ENCODE measurements at places on chromosomes 7 and 10.

DNA sequence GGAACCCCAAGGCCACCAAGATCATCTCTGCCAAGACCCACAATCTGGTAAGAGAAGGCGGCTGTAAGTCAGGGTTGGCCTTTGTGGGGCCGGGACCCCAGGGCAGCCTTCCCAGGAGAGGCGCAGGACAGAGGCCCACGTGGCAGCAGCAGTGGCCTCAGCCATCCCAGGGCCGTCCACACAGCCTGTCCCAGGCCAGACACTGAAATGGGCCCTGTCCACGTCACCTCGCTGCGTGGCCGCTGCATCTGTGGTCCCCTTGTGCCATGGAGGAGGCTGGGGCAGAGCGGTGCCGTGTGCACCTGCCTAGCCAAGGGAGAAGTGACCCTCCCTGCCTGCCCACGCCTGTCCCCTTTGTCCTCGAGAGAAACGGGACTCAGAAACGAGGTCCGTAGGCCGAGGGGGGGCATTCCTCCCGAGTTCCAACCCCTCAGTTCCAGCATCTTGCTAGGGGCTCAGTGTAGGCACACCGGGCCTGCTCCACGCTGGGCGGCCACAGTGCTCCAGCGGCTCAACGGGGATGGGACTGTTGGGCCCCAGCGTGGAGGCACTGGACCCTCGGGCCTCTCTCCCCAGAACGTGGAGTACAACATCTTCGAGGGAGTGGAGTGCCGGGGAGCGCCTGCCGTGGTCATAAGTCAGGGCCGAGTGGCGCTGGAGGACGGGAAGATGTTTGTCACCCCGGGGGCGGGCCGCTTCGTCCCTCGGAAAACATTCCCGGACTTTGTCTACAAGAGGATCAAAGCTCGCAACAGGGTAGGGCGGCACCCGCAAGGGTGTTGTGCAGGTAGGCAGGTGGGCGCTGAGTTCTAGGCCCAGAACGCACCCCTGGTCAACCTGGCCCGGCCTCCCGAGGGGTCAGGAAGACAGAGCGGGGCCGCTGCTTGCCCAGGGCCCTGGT, 15.6 kb downstream of the DPYSL4 start:
- no peak for DNase-seq

DNA sequence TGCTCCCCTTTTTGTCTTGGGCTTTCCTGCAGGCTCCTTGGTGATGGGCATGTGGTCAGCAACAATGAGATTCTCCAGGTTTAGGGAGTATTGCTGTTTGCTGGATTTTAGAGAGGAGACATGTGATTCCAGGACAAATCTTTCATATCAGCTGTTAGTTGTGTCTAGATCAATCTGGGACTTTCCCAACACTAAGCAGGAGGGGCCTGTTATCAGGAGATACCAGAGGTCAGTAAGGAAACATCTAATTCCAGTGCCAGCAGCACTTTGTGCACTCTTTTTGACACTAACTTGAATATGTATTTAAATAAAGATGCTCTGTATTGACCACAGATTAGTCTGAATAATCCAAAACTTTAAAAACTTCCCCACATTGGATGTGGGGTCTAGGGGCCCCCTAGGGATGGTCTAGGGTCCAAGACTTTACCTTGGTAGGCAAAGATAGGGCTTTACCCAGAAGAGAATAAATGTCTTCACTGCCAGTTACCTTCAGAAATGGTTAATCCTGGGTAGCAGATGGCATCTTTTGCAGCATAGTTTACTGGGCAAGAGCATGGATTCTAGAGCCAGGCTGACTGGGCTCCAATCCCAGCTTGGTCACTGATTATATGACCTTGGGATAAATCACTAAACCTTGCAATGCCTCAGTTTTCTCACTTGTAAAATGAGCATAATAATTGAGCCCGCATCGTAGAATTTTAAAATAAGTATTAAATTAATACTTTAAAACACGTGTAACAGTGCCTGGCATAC, 6.4 kb upstream of the FIGNL1 start:
- DNase-seq, result no peak

- no peak for DNase-seq
Measured at GRCh38 chr7:151856098-151856497, 20.8 kb downstream of the PRKAG2 start.

DNA sequence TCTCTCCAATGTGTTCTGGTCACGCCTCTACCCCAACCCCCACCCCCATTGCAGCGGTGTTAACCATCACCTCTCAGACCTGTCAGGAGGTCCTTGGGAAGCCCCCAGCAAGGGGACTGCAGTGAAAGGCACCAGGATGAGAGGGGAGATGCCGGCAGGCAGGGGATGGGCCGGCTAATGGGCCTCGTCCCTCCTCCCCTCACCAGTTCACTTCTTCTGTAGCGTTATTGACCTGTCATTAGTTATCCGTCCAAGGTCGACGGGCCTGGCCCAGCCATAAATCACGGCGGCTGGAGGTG, 18.8 kb downstream of the POLL start:
- DNase-seq, result peak; percentile 44

- no peak for DNase-seq
Measured at GRCh38 chr10:19164461-19164860, 115.9 kb downstream of the MALRD1 start.

- DNase-seq, result no peak
Measured at GRCh38 chr7:87210506-87210905, 9.0 kb downstream of the TMEM243 start.

GRCh38 chr7:18626717-18627116, 131.2 kb downstream of the HDAC9 start:
- DNase-seq, result no peak

GRCh38 chr10:22252801-22253579, 35.2 kb upstream of the EBLN1 start:
- peak; percentile 86 for DNase-seq

- DNase-seq, result no peak
Measured at GRCh38 chr7:11358637-11359036, 385.0 kb downstream of the PHF14 start.

DNA sequence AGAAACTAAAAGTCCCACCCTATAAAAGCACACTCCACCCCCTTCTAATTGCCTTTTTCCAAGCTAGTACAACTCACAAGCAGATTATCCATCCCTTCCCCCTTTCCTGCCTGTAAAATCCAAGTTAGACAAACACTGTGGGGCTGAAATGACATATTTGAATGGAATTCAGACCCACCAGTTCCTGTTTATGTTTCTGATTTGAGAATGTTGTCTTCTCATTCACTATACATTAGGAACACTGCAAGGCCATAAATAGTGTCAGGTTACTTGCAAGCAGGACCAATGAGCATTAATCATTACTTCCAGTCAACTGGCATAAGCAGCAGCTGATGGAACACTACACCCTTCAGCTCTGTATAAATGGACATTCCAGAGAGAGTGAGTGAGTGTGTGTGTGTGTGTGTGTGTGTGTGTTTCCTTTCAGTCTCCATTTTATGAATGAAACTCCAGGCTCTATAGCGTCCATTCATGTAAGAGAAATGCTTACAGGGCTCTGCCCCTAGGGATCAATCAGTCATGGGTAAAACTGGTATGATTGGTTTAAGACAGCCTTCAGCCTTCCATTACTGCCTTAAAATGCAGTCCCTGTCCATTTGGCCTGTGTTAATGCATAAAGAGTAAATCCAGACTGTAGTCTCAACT, 69.3 kb downstream of the ETV1 start:
- DNase-seq, result peak; percentile 96

- no peak for DNase-seq
Measured at GRCh38 chr10:33256458-33256857, 78.0 kb downstream of the NRP1 start.

GRCh38 chr7:116315803-116316202, 105.5 kb downstream of the TES start:
- DNase-seq, result no peak

DNA sequence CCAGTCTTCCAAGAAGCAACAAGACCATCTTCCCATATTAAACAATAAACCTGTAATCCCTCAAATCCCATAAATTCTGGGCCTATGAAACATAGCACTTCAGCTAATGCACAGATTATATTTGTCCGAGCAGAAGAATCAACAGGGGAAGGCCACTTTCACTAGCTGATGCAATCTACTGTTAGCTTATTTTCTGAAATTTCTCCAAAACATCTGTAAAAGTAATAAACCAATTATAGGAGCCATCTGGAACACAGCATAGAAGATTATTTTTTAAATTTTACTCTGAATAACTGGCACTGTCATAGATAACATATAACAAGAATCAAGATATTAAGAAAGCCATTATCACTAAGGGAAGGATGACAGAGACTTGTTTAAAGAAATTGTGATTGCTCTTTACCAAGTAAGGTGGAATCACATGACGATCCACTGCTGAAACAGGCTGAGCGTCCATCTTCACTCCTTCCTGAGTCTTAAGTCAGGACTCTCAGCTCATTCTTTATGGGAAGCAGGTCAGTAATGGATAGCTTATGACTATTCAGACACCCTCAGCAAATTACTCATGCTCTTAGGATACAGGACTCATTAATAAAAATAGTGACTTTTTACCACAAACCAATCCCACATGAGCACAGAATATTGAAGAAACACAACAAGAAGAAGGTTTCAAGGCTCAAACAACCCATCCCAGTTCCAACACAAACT, 719.5 kb downstream of the XPNPEP1 start:
- DNase-seq, result no peak

DNA sequence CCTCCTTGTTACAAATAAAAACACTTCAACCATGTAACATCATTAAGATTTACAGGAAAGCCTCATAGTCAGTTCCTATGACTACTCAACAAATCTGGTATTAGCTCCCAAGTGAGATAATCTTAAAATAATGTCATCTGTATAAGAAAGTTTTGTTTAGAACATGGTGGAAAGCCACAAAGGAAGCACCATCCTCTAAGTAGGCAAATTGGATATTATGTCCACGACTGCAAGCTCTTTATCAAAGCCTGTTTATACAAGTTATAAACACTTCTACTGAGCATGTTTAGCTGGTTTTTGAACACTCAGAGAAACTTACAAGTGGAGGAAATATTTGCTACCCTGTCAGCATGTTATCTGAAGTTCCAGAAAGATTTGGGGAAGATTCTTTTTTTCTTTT, 349.8 kb downstream of the ARL4A start:
- DNase-seq, result no peak

DNA sequence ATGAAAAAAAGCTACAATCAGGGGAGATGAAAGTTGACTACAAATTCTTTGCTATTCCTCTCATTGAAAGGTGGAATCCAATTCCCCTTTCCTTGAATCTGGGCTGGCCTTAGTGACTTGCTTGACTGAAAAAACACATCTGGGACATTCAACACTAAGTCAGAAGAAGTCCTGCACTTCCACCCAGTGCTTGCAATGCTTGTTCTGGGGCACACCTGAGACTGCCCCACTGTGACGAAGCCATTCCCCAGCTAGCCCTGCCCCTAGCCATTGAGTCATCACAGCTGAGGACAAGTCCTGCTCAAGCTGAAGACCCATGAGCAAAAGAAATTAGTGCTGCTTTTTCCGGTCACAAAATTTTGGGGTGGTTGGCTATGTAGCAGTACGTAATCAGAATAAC, 19.2 kb upstream of the GRID1 start:
- DNase-seq, result no peak

GRCh38 chr10:81248886-81249285, 626.1 kb upstream of the NRG3 start:
- no peak for DNase-seq

DNA sequence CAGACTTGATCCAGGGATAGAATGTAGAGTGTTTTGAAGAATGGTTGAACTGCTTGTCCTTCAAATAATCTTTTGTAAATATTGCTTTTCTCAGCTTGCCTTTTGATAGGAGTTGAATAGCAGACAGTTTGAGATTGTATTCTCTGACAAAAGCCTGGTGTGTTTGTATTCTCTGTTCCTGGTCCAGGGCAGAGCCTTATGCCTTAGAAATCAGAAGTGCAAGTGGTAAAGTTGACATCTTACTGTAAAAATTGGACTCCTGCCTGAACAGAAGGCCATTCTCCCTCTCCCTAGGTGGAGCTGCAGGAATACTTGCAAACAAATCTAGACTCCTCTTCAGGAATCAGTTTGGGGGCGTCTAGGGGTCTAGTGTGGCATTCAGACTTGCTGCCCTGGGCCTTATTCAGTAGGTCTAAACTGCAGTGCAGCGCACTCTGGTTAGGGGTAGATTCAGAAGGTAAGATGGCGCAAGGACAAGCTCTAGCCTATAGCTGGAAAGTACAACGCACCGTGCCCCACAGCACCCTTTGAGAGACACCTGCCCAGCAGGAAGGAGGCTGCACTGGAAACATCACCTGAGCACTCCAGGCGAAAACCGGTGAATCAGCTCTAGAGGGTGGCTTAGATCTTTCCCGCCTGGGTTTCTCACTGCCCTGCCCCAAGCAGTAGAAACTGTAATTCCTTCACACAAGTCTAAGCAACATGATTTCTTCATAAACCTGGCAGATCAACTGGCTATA, 608.5 kb upstream of the GALNT17 start:
- no peak for DNase-seq
